Right ventricle myocardium superior (tissue), 1 donor: ENCODE measurements at places on chromosomes 3 and 15.
A peak's percentile ranks its signal among the peaks of the same experiment; 100 is the strongest.

- no peak for DNase-seq
These were observed 18.7 kb upstream of the BCL2A1 start for GRCh38 chr15:79989682-79990081.

DNA sequence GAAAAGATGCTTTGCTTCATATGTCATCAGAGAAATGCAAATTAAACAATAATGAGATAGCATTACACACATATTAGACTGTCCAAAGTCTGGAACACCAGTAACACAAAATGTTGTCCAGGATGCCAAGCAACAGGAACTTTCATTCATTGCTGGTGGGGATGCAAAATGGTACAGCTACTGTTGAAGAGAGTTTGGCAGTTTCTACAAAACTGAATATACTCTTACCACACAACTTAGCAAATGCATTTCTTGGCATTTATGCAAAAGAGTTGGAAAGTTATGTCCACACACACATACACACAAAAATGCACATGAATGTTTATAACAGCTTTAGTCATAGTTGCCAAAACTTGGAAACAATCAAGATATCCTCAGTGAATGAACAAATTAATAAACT lies 195.2 kb upstream of the MME start:
- DNase-seq: no peak

DNA sequence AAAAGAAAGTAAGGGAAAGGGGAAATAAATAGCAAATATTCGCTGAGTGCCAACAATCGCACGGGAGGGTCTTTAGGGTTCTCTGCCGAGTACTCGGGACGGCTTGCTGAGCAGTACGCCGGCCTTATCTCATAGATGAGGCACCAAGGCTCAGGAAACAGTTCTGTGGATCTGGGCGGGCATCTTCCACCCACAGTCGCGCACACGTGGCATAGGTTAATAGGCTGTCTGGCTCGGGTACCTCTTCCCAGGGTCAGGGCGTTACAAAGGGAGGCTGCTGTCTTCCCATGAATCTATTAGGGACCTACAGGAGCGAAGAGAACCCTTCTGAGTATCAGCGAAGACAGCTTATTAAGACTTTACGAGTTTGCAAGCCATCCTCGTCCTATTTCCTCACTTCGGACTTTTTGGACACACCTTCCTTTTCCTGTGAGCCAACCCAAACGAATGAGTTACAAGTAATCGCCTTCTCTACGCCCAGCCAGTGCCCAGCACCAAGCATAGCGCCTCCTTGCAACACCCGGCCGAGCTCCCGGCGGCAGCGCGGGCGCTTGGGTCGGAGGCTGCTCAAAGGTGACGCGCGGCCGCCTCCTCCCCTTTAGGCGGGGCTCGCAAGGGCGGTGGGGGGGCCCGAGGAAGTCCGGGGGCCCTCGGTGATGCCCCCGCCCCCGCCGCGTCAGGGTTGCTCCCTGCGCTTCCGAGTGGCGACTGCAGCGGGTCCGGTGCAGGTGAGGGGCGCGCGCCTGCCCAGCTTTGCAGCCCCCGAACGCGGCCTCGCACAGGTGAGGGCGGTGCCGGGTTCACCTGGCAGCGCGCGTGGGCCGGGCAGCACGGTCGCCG lies at the start of gene MCTP2:
TSS of gene MCTP2 (plus strand) at position 679 of the 840 bp plus-strand sequence. CDS start 66,705 bp downstream, outside the sequence.
- peak; percentile 88 for DNase-seq

DNA sequence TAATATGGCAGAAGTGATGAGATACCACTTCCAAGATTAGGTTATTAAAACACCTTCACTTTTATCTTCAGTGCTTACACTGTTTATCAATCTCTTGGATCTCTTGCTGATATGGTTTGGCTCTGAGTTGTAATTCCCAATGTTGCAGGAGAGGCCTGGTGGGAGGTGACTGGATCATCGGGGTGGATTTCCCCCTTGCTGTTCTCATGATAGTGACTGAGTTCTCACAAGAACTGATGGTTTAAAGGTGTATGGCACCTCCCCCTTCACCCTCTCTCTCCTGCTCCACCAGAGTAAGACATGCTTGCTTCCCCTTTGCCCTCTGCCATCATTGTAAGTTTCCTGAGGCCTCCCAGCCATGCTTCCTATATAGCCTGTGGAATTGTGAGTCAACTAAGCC lies 11.8 kb downstream of the GOLIM4 start:
- DNase-seq: no peak

- no peak for DNase-seq
These were observed 36.3 kb upstream of the FAM107A start for GRCh38 chr3:58613236-58614132.

DNA sequence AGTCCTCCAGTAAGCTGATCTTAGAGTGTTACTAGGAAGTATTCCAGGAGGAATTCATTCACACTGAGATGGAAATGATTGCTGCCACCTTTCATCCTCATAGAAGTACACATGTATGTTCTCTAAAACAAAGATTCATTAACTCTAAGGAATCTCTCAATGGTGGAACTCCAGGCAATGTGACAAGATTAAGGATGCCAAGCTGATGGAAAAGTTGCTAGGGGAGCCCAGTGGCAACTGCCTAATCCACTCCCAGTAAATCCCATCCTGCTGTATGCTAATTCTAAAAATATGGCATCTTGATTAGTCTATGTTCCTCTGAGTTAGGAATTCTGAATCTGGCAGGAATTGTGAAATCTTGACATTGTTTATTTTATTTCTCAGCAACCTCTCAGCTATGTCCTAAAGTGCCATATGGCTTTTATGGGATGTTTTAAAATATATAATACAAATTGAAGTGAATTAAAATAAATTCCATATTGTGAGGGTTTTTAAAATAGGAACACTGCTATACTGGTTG lies 210.0 kb upstream of the TRIM42 start:
- DNase-seq: no peak
